ENCODE measurements at places on chromosomes 16 and 17.

DNA sequence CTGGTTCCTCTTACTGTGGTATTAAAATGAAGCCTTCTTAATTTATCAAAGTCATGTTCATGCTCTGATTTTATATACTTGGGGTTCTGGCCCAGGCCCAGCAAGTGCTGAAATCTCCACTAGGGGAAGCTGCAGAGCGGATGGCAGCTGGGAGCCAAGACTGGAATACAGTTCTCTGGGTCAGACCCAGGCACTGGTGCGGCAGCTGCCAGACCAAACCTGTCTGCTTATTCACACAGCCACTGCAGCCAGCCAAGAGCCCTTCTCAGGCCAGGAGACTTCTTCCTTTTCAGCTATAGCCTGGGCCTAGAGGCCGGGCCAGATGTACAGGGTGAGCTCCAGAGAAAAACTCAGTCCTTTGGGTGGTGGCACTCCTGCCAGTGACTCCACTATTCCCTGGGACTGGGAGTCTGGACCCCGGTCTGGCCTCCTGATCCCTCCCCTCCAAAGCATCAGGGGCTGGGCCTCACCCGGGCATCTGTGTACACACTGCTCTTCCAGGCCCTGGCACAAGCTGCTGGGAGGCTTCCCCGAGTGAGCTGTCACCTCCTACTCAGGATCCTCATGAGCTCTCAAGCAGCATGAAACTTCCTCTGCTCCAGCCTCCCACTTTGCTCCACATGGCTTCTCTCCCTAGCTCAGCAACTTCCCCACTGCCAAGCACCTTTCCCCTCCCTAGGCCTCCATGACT, 24.4 kb downstream of the ATP6V0D1 start:
- DNase-seq, result peak; percentile 56

- no peak for DNase-seq
Observed at GRCh38 chr16:12160249-12160648, 183.7 kb downstream of the SNX29 start.

DNA sequence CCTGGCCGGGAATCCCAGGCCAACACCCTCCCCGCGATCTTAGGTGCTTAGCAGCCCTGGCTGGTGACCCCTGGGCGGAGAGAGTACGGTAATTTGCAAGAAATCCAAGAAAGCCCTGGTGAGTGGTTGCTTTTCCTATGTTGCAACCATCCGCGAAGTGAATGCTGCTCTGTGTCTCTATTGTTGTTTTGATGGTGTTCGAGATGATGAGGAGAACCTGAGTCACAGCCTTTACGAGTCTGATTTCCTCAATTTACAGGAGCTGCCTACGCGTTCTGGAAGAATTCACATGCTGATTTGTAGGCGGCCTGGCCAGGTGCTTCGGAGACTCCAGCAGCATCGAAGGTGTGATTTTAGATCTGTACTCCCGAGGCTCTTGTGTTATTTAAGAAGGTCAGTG, 63.3 kb downstream of the TMEM235 start:
- DNase-seq, result peak; percentile 40

DNA sequence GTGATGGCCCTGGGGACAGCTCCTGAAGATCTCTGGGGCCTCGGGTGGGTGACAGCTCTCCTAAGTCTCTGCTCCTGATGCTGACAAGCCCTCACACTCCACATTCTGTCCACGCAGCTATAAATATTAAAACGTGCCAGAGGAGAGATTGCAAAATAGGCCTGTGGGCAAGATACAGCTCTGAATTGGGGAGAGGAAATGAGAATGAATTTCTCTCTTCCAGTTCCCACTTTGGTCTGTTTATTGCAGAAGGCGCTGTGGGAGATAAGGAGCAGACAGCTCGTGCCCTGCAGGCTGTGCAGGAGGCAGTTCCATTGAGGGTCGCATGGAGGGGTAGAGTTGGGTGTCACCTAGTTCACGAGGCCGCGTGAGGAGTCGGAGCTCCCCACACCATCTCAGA, 87.5 kb upstream of the SDK2 start:
- peak; percentile 62 for DNase-seq

DNA sequence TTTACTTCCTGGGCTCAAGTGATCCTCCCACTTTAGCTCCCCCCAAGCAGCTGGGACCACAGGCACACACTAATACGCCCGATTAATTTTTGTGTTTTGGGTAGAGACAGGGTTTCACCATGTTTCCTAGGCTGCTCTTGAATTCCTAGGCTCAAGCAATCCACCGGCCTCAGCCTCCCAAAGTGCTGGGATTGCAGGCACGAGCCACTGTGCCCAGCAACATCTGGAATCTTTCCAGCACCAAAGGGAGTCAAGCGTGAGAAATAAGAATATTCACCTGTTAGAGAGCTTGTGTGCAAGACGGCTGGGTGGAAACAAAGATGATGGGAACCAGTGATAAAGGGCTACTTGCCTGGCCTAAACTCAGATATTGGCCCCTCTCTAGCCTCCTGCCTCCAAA, 14.2 kb upstream of the ALOX12B start:
- no peak for DNase-seq

GRCh38 chr17:81420769-81421462, 25.7 kb downstream of the BAHCC1 start:
- no peak for DNase-seq

DNA sequence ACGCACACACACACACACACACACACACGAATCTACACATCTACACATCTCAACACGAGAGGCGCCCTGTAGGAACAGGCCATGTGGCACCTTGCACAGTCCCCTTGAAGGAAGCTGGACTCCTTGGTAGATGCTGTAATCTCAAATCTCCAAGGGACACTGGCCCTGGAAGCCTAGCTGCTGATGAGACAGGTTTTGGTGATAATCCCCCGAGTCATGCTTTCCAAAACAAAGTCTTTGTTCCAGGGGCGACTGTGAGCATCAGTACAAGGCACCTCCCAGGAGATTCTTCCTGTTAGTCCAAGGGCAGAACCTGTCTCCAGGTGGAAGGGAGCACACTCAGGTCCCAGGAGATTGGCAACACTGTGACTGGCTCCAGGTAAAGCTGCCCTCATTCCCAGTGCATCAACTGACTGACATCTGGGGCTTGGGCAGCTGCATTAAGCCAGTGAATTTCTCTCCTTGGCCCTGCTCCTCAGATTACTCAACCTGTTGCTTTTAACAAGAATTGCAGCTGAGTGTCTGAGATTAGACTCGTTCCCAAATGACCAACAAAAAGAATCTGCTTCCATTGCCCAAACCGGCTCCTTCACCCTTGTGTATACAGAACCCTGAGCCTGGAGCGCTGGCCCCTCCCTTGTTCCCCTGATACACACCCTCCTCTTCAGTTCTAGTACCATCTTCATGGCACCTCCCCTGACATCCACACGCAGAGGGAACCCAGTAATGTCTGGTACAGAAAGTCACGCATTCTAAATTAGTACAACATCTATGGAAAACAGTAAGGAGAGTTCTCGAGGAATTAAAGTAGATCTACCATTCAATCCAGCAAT, 13.9 kb upstream of the TNRC6C start:
- no peak for DNase-seq

GRCh38 chr17:76872221-76872873, 4.1 kb downstream of the MGAT5B start:
- DNase-seq, result no peak

GRCh38 chr17:31693433-31694220, 165.4 kb downstream of the COPRS start:
- DNase-seq, result no peak

GRCh38 chr17:59643159-59644140, 23.8 kb downstream of the CLTC start:
- DNase-seq, result peak; percentile 56

- DNase-seq, result peak; percentile 30
Observed at GRCh38 chr17:58614859-58615459, 76.9 kb downstream of the TEX14 start.

- no peak for DNase-seq
Observed at GRCh38 chr17:44921122-44921882, 6.0 kb upstream of the GFAP start.

DNA sequence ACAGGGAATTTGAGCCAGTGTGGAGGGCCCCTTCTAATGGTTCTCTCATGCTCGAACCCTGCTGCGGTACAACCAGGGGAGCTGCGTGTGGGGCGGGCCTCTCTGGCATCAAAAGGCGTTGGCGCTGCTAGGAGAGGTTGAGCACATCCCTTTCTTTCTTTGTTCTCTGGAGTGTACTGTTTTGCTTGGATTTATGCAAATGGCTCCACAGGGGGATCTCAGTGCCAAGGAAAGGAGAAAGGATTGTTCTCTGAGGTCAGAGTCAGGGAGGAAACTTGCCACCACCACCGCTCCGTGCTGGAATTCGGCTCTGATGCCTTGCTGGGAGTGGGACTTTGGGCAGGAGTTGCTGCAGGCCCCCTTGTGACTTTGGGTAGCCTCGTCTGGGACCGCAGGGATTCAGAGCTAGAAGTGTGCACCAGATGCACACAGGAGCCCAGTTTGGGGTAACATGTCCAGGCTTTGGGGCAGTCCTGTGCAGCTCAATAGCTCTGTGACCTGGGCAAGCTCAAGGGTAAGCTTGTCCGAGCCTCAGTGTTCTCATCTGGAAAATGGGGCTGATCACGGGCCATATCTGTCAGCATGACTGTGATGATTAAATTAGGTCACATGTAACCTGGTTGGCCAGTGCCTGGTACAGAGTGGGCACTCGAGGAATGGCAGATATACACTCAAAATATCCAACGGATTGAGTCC, 353.0 kb upstream of the EEF2KMT start:
- no peak for DNase-seq

DNA sequence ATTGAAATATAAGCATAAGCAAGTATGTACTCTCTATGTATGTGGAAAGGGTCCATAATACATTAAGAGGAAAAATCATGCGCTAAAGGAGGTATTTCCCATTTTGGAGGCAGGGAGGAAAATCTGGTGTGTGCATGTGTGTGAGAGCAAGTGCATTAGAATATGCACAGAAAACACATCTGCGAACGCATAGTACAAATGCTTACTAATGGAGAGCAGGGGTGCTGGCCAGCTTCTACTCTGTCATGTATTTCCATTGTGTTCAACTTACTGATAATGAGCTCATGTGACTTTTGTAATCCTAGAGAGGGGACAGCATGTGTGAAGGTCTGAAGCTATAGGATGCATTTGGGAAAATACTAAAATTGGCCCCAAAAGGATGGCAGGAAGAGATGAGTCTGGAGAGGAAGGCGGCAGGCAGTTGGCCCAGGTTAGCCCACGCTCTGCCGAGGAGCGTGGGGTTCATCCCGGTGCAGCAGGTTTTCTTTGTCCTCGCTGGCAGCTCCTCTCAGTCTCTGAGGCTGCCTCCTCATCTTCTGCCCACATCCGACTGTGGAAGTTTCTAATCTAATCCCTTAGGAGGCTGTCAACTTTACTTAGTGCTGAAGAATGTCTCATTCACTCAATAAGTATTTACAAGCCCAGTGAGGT, 17.8 kb upstream of the KSR1 start:
- no peak for DNase-seq

All from inflammatory macrophage (primary cell).